ENCODE measurements at places on chromosomes 5 and 9.

GRCh38 chr5:149128023-149128875 is 13.0 kb upstream of the ABLIM3 start:
- DNase-seq = no peak

DNA sequence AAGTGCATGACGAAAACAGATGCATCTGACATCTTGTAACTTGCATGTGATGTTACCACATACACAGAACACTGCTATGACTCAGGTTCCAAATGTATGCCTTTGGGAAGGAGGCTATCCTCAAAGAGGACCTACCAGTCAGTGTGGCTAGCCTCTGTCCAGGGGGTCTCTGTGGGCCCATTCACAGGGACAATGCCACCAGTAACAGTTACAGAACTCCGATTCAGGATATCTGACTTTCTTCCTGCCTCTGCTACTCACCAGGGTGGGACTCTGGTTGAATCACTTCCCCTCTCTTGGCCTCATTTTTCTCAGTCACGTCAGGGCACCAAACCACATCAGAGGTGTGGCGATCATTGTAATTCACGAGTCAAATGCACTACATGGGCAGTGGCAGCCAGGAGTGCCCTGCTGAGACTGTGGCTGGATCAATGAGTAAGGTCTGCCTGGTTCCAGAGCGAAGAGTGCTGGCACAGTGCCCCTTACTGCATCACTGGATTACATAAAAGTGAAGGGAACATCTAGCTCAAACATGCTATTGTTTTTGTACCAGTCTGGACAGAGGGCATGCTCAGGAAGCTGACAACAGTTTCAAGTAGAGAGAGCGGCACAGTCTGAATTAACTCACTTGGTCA is 13.2 kb downstream of the ATOX1 start:
- peak; percentile 68 for DNase-seq

DNA sequence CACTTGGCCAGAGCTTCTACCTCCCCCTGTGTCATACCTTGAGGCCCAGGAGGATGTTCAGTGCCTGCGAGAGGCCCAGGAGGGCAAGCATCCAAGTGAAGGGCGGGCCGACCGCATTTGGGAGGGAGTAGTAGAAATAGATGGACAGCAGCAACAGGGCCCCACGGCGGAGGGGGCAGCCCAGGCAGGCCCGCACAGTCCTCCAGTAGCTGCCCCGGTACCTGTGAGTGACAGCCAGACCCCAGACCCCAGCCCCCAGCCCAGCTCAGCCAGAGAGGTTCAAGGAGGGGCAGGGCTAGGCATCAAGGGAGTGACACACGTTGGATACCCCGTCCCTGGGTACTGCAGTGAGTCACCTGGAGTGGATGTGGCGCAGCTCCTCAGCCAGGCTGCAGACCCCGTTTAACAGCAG is 1.4 kb downstream of the STING1 start:
- DNase-seq = peak; percentile 70

DNA sequence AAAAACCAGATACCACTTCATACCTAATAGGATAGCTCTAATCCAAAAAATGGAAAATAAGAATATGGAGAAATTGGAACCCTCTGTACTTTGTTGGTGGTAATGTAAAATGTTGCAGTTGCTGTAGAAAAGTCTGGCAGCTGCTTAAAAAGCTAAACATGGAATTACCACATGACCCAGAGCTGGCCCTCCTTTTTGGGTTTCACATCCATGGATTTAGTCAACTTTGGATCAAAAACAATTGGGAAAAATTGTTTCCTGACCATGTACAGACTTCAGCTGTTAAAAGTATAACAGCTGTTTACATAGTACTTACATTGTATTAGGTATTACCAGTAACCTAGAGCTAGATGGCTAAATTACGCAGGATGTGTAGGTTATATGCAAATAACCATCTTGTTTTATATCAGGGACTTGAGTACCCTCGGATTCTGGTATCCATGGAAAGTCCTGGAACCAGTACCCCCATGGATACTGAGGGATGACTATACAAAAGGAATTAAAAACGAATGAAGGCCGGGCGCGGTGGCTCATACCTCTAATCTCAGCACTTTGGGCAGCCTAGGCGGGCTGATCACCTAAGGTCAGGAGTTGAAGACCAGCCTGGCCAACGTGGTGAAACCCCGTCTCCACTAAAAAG is 15.8 kb downstream of the DNAJA1 start:
- no peak for DNase-seq

DNA sequence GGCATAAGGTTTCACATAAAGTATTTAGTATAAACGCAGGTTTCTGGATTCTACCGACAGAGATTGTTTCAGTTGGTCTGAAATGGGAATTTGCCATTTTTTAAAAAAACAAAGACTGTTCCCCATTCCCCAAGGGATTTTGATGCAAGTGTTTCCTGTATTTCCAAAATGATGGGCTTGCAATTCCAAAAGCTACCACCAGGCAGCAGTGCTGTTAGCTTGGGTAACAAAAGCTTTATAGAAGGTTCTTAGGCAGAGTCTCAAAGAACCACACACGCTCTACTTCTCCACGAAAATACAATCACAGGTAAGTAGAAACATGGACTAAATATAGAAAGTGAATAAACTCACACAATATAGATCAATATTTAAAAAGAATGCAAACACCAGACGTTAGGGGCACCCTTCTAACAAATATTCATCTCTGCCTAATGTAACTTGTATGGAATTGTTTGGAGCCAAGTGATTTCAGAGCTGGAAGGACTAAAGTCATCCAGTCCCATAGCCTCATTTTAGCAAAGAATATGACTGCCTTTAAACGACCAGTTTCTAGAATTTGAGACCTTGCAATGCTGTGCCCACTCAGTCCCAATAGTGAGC is 154.3 kb downstream of the SPOCK1 start:
- DNase-seq = no peak

Data from Right ventricle myocardium superior (tissue), 1 donor.